Prostate gland (tissue), 2 donors: ENCODE measurements at places on chromosomes 12 and 14. TPM values are rescaled to one million over a fixed set of nuclear protein-coding genes. Genes with fewer than 3 reads are reported as not detected.

GRCh38 chr14:55356913-55357312, 54.7 kb downstream of the ATG14 start:
- DNase-seq: no peak

DNA sequence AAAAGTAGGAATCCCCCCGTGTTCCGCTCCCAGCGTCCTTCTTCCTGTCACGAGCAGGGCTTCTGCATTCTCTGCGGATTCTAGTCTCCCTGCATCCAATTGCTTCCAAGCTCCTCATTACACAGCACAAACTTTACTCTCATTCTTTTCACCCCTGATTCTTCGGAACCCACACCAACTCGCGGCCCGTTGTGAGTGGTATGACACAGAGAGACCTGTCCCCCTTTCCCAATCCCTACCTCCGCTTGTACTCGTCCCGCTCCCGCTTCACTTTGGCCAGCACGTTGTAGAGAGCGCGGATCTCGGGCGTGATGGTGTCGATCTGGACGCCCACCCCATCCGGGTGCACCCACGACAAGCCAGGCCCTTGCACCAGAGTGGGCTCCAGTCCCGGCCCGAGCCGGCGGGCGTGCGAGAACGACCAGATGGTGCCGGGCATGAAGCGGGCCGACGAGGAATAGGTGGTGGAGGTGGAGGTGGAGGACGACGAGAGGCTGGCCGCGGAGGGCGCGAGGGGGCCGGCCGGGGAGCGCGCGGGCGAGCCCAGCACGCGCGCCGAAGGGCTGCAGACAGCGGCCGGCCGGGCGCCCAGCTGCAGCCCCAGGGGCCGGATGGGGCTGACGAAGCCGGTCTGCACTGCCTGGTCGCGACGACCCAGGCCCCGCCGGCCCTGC, 687 bp downstream of the IFFO1 start:
- DNase-seq: no peak

DNA sequence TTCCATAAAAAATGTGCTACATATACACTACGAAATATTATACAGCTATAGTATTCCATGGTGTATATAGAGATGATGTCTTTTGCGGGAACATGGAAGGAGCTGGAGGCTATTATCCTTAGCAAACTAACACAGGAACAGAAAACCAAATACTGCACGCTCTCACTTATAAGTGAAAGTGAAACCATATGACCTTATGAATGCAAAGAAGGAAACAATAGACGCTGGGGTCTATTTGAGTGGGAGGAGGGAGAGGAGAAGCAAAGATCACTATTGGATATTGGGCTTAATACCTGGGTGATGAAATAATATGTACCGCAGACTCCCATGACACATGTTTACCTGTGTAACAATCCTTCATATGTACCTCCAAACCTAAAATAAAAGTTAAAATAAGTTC, 142.8 kb downstream of the LRFN5 start:
- DNase-seq: no peak

SLC38A4 gene
- 1.3 TPM for total RNA-seq

NANOG gene
- total RNA-seq: 0.05 TPM

DNA sequence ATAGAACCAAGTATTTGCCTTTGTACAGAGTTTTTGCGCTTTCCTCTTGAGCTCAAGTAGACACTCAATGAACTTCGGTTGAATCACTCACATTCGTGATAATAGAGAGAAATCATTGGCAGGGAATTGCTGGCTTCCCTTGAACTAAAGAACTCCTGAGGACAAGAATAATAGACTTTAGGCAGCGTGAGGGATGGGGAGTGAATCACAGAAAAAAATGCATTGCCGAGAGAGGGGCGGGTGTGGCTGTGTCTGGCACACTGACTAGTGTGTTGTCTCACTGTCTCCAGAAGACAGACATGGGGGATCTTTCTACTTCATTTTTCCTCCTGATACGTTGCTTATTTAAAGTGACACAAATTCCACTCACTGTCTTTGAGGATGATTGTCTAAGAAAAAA, 805.2 kb downstream of the BCL11B start:
- no peak for DNase-seq

DNA sequence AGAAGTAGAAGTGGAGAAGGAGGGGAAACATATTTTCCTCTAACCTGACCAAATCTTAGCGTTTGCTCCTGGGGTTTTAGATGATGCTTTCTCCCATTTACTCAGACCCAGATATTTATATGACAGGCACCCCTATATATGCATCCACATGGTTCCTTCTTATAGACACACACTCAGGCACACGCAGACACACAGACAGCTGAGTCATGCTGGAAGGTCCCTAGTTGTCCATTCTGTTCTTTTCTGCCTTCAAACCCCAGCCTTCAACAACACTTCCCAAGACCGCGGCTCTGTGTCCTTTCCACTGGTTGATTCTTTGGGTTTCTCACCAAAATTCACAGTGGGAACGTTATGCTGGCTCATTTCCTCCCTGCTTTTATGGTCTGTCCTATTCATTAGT, 52.1 kb downstream of the HSPB8 start:
- DNase-seq: no peak

GRCh38 chr14:47539031-47539461, 136.4 kb downstream of the MDGA2 start:
- DNase-seq: no peak

GUCY2C gene
- not detected for total RNA-seq

- no peak for DNase-seq
Observed at GRCh38 chr12:64400041-64400440, 4.2 kb upstream of the XPOT start.

CTDSP2 gene
- total RNA-seq: 159 TPM

HNF1A gene
- total RNA-seq: 1.3 TPM

DNA sequence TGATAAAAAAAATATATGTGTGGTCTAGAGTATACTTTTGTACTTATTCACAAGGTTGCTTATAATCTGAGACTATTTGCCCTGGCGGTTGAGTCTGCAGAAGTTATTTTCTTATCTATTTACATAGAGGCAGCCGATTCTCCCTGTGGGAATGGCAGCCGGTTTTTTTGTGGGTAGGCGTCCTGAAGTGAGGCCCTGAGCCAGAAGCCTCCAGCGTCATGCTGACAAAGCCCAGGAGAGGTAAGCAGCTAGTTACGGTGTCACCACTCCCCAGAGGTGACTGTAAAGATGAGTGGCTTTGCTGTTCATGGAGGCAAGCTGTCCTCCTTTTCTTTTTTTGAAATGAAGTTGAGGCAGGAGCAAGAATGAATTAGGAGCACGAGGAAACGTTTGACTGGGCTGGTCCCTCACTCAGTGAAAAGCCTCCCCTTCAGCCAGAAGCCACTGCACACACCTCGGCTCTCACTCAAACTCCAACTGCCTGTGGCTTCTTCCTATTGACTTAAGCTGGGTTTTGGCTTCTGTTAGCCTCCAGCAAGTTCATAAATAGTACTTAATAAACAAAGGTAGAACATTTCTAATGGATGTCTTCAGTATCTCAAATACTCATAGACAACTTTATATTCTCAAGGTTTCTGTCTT, 21.5 kb downstream of the PAX9 start:
- peak; percentile 56 for DNase-seq

DNA sequence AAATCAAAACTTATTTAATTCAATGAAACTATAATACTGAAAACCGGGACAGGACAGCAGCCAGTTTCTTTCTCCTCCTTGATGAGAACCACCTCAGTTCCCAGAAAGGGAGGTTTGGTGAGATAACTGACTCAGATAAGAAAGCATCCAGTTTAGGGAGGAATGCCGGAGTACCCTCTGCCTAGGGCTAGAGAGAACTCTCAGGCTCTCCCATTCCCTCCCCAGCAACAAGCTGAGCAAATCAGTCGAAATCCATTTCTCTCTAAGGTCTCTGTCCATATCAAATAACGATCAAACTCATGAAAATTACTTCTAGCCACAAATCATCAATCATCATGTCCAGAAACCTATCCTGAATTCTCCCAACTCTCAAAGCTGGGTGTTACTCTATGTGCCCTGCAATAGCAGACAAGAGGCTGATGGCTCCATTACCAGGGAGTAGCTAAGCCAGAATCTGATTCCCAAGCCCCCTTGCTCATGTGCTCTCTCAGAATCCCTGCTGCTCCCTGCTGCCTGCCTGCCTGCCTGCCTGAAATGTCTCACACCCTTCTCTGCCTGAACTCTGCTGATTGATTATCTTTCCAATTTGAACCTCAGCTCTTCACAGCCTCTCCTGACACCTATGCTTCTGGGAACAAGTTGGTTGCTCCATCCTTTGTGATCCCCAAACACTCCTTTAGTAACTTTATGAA, 49.4 kb downstream of the SLC25A47 start:
- DNase-seq: no peak

- DNase-seq: no peak
Observed at GRCh38 chr14:61051051-61051450, 70.0 kb downstream of the SLC38A6 start.

DNA sequence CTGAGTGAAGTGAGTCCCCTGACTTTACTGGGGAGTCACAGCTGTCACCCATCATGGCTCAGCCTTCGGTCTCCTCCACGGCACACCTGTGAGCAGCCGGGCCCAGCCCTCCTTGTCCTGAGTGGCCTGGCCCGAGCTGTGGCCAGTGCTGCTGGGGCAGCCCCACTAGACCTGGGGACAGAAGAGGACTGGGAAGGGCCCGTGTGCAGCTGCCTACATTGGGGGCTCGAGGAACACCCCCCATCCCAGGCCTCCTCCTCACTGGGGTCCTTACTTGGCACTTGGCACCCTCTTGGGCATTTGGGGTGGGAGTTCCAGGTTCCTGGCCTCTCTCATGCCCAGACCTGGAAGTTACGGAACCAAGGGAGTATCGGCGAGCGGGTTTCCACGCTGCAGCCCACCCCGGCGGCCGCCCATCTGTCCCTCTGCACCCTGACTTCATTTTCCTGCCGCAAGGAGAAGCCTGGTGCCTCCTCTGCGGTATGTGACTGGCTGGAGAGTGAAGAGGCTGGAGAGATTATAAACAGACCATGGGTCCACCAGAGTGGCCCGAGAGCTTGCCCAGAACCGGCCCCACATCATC, 179.7 kb downstream of the KIF26A start:
- no peak for DNase-seq

GRCh38 chr14:60815371-60815770, 80.8 kb downstream of the MNAT1 start:
- DNase-seq: no peak

- no peak for DNase-seq
Observed at GRCh38 chr12:105721051-105721825, 390.7 kb downstream of the C12orf75 start.

SLC15A4 gene
- total RNA-seq: 33.5 TPM

GRCh38 chr12:3417113-3417512, 73.9 kb upstream of the PRMT8 start:
- no peak for DNase-seq

- DNase-seq: no peak
Observed at GRCh38 chr12:104746467-104747088, 211.5 kb downstream of the SLC41A2 start.

- peak; percentile 28 for DNase-seq
Observed at GRCh38 chr14:95314609-95315008, 5.1 kb downstream of the CLMN start.

- DNase-seq: peak; percentile 64
Observed at GRCh38 chr14:102323102-102323501, 3.6 kb downstream of the ZNF839 start.

EML5 gene
- total RNA-seq: 8.3 TPM

CAPZA3 gene
- total RNA-seq: not detected

DNA sequence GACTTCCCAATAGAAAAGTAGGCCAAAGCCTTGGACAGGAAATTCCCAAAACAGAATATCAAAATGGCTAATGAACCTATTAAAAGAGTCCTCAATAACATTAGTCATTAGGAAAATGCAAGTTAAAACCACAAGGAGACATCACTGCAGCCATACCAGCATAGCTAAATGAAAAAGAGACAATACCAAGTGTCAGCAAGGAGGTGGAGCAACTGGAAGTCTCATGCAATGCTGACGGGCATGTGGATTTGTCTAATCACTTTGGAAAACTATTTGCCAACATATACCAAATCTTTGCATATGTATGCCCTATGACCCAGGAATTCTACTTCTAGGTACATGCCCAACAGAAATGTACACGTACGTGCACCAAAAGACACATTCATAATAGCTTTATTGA, 60.5 kb upstream of the PLEKHG3 start:
- no peak for DNase-seq

OAS1 gene
- total RNA-seq: 14.2 TPM
